ENCODE measurements at places on chromosomes 5 and 9.

DNA sequence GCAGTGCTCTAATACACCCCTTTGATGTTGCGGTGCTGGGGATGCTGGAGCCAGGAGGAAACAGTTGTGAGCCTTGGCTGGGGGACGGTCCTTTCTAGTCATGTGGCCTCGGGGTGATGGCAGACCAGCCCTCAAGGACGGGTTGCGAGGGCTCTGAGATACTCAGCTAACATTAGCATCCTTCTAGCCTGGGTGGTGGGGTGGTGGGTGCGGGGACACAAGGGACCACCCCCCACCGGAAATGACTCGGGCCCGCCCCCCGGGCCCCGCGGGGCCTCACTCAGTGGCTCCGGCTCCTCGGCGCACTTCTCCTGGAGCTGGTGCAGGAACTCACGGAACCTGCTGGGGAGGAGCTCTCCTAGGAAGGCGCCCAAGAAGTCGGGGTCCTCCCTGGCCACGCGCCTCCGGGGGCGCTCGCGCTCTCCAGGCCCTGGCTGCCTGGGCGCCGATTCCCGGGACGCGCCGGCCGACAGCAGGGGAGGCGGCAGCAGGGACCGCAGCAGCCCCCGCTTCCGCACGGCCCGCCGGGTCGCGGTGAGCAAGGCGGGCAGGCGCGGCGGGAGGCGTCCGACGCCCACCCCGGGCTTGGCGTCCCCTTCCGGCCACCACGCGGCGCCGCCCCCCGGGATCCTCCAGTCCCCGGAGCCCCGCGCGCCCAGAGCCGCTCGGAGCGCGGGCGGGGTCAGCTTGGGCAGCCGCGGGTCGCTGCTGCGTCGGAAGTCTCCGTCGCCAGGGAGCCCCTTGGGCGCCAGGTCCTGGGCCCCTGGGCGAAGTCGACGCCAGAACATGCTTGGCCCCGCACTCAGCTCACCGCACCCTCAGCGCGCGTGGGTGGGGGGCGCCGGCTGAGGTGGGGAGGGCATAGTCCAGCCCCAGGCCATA, 873 bp downstream of the C9orf50 start:
- no peak for DNase-seq

- DNase-seq = no peak
Measured at GRCh38 chr5:175520321-175520720, 42.0 kb downstream of the SFXN1 start.

DNA sequence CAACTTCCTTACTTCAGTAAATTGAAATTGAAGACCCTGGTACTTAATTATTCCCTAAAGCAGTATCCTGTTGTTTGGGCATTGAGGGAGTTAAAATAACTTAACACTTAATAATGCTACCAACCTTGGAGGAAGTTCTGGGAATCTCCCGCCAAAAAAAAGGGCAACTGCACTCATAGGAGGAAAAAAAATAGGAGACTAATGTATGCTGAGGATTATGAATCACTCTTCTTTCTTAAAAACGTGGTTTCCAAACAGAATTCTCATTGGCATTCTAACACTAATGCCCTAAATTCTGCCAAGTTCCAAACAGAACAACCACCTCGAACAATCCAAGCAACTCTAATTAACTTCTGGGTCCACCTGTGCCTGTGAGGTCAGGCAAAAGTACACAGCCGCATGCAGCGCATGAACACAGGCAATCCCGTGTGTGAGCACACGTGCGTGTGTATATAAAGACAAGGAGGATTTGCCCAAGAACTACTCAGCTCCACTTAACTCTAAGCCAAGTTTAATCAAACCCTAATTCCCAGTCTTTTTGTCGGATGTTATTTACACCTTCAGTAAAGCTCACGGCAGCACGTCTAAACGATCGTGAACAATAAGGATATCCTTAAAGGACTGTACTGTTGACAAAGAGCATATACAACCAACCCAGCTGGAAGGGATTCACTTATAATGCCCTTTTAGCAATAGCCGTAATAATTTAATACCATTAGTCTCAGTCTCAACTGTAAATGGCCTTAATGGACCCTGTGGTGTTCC, 78.4 kb downstream of the EBF1 start:
- no peak for DNase-seq

- DNase-seq = no peak
Measured at GRCh38 chr5:74629326-74629725, 11.2 kb downstream of the ENC1 start.

DNA sequence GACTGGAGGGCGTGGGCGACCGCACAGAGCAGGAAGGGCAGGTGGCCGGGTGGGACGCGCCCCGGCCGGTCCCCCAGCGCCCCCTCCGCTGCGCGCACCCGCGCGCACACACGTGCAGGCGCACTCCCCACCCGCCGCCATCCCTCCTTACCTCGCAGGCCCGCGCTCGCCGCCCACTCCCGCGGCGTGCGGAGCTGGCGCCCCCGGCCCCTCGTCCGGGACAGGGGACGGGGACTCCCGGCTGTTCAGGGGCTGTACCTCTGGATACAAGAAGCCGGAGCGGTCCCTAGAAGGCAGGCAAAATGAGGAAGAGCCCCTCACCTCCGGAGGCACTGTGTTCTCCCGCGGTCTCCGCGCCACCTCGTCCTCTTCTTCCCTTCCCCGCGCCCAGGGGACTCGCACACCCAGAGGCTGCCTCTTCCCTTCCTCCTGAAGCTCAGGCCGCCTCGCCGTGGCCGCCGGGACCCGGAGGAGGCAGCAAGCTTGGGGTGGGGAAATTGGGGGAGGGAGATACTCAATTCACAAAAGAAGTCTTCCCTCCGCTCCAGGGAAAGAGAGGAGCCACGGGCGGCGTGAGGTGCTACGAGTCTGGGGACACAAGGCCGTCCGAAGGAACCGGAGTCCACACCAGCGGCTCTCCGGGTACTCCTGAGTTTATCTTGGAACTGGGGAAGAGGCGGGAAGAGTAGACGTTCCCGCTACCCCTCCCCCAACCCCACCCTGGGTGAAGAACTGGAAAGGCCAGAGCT, 1.4 kb upstream of the GABRB2 start:
- no peak for DNase-seq

- no peak for DNase-seq
Measured at GRCh38 chr5:166507810-166508425, 1783.5 kb upstream of the WWC1 start.

- DNase-seq = no peak
Measured at GRCh38 chr5:141492168-141492885, 3.4 kb downstream of the PCDHGC5 start.

DNA sequence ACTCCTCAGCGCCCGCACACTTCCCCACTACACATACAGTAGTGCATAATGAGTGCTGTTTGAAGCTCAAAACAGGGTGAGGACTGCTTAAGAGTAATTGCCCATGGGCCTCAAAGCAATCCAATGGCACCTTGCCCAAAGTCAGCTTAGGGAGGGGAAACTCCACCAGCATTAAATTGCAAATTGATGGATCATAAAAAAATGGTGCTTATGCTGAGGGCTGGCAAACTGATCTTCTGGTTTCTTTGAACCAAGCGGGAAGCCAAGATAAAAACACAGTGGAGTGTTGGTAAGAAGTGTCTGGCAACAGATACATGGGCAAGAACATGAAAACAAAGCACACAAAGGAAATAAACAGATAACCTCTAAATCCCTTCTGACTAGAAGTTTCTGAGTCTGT, 28.0 kb downstream of the TLE1 start:
- no peak for DNase-seq

GRCh38 chr9:123863164-123863855, 66.6 kb downstream of the DENND1A start:
- peak; percentile 20 for DNase-seq

- peak; percentile 10 for DNase-seq
Measured at GRCh38 chr5:164504141-164504772, 998.8 kb downstream of the MAT2B start.

- DNase-seq = no peak
Measured at GRCh38 chr5:60178101-60178500, 284.6 kb upstream of the PDE4D start.

DNA sequence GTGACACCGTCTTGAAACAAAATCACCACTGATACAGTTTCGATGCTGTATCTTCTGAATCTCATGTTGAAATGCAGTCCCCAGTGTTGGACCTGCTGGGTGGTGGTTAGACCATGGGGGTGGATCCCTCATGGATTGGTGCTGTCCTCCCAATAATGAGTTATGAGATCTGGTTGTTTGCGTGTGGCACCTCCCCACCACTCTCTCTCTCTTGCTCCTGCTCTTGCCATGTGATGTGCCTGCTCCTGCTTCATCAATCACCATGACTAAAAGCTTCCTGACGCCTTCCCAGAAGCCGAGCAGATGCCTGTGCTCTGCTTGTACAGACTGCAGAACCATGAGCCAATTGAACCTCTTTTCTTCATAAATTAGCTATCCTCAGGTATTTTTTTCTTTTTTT, 15.2 kb upstream of the C5orf15 start:
- no peak for DNase-seq

DNA sequence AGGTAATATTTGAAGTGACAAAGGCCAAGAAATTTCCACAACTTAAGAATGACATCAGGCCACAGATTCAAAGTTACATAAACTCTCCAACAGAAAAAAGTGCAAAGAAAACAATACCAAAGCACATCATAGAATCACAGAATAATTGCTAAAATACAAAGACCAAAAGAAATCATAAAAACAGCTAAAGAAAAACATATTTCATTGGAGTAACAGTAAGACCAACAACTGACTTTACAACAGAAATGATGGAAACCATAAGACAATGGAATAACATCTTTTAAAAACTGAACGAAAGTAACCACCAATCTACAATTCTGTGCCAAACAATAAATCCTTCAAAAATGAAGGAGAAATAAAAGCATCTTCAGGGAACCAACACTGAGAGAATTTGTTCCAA, 38.3 kb downstream of the ZDHHC21 start:
- no peak for DNase-seq

DNA sequence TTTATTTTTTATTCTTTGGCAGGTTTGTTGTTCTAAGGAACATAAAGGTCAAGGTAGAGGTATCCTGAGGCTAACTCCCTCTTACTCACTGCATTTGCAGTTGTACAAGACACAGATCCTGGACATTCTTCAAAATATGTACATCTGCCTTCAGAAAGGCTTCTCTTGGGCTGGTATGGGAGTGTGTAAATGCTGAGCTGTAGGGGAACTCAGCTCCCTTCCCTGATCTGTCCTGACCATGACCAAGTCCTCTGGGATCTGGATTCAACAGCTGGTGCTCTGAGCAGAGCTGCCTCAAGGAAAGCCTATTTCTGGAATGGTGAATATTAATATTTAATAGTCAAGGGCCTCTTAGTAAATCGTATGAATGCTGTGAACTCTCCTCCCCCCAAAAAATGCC, 117.4 kb downstream of the PRKACG start:
- DNase-seq = no peak

DNA sequence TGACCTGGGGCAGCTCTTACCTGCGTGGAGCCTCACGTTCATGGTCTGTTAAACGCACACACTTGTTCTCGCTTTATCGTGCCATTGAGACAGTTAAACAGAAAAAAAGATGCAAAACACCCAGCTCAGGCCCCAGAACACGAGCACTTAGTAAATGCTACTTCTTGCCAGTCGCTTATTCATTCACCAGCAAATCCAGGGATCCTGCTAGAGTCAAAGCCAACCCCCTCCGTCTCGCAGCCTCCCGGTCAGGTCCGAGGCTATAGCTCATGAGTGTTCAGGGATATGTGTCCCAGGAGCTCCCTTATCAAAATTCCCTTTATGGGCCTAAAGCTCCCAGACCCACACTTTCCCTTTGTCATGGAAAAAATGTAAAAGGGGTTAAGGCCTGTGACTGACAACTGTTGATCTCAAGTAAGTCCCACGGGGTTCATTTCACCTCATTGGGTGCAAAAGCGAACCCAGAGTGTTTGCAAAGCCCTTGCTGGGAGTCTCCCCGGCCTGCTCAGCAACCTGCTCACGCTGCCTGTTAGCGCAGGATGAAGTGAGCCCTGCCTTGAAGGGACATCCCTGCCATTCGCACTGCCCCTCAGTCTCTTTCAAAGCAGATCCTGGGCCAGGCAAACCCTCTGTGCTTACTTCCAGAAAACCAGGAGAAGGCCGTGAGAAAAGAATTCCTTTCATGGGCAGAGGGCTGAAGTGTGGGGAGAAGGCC, 40.7 kb downstream of the HRH2 start:
- no peak for DNase-seq

DNA sequence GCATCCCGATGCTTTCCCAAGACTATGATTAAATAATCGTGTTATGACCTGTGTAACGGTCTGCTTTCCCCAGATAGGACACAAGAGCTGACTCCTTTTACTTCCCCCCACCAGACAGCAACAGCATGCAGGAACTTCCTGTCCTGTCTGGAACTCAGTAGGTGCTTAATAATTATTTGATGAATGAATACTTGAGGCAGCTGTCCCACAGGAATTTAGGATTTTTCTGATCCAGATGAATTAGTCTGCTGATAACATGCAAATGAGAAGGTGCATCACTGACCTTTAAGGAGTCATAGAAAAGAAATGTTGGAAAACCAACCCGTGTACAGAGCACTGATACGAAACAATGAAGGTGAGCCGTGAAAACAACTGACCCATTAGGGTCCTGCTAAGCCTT, 12.2 kb downstream of the RNF130 start:
- DNase-seq = no peak
